Activated CD4-positive, alpha-beta T cell treated with anti-CD3 and anti-CD28 coated beads, Interleukin-2, amount 10 ng/mL, durations not matched to agents 7 days and 5 days (primary cell): ENCODE measurements at places on chromosomes 2 and 18.
A peak's percentile ranks its signal among the peaks of the same experiment; 100 is the strongest.

DNA sequence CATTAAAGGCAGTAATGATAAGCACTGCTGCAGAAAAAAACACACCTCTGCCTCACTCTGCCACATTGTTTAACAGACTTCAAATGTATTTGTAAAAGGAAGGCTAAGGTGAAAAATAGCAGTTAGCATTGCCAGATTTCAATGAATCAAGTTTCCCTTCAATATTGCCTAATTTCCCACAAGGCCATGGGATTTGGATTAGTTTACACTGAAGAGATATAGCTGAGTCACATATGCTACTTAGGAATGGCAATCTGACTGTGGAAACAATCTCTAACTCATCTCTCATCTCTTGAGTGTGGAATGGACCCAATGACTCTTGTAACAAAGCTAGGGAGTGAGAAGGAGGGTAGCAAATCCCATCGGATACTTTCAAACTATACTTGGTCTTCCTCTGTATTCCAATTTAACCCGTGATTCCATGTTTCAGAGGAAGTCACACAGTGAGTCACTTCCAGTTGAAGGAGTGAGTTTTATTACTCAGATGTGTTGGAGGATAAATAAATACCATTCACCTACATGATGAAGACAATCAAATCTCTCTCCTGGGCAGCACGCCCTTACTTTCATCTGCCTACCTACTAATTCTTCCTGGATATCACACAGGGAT, 5.1 kb downstream of the B4GALT6 start:
- no peak for DNase-seq

DNA sequence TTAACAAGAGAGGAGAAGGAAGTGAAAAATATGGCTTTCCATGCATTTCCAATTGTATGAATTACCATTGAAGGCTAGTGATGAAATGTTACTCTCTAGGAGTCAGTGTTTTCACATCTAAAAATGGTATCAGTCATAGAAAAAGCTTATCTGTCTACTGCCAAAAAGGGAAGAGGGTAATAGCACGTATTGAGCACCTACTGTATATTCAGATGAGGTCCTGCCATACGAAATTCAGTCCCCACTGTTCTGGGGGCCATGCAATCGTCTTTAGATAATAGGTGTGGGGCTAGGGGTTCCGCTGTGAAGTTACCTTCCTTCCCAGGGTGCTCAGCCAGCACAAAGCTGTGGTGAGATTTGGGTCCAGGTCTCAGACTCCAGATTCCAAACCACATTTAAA, 14.2 kb upstream of the GRHL1 start:
- no peak for DNase-seq

GRCh38 chr2:29016504-29016903, 35.4 kb downstream of the TOGARAM2 start:
- no peak for DNase-seq

- no peak for DNase-seq
Observed at GRCh38 chr18:79133724-79134123, 64.5 kb downstream of the ATP9B start.

GRCh38 chr2:37631292-37631691, 40.1 kb downstream of the CDC42EP3 start:
- no peak for DNase-seq

- DNase-seq = no peak
Observed at GRCh38 chr2:1406434-1406833, 6.8 kb upstream of the TPO start.

DNA sequence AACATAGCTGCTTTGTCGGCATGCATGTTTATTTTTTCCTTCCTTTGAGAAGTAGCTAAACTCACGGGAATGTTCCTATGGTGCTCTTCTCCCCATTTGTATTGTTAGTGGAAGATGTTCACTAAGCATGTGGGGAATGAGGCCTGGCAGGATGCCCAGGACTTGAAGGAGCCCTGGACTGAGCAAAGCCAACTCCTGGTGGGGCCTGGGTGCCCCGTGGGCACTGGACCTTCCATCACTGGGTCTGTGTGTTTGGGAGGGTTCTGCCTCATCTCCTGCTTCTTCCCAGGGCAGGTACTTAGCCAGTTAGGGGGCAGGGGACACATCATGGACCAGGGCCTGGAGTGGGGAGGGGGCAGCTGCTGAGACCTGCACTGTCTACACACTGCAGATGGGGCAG, 49.3 kb downstream of the ACAA2 start:
- DNase-seq = no peak

GRCh38 chr18:78242806-78243205, 736.8 kb upstream of the SALL3 start:
- no peak for DNase-seq

- DNase-seq = no peak
Observed at GRCh38 chr2:3470856-3471737, 48.2 kb downstream of the ADI1 start.

- DNase-seq = no peak
Observed at GRCh38 chr2:158748926-158749590, 46.1 kb upstream of the DAPL1 start.

- DNase-seq = no peak
Observed at GRCh38 chr2:120942658-120943057, 207.0 kb downstream of the GLI2 start.

DNA sequence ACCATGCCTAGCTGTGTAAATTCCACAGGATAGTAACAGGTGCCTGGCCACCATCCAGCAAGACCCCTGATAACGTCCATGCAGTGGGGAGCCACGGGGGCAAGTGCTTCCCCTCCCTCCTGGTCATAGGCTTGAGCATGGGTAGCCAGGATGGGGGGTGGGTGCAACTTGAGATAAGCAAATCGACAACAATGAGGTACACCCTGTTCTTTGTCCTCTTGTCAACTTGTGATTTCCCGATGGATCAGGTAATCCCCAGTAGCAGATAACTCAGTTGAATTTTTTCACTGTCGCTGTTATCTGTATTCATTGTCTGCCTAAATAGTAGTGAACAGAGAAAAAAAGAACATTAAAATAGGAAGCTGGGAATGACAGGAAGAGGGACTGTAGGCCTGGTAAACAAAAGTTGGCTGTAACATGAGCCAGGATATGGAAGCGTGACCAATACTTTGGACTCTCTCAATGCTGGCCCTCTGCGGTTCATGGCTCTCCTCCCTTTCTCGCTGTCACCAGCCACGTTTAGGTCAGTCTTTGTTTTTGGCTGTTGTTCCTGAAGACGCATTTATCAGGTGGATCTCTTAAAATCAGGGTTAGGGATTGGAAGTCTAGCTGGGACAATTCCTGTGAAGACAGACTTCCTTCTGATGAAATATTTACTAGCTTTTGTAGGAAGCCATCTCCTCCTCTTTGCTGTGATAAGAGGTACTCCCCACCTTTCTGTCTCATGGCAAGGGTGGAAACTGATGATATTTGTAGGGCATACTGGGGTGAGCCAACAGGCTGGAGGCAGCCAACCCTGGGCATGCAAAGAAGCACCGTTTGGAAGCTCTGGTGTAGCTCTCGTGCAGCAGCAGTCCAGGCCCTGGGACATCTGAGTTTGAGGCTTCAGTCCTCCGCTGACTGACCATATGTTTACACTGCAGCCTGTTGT, 42.4 kb downstream of the TCF7L1 start:
- DNase-seq = no peak

- no peak for DNase-seq
Observed at GRCh38 chr2:180706694-180707093, 273.7 kb upstream of the UBE2E3 start.

- no peak for DNase-seq
Observed at GRCh38 chr2:102342888-102343287, 12.7 kb upstream of the IL18R1 start.

GRCh38 chr2:154974041-154974440, 275.5 kb downstream of the KCNJ3 start:
- no peak for DNase-seq

DNA sequence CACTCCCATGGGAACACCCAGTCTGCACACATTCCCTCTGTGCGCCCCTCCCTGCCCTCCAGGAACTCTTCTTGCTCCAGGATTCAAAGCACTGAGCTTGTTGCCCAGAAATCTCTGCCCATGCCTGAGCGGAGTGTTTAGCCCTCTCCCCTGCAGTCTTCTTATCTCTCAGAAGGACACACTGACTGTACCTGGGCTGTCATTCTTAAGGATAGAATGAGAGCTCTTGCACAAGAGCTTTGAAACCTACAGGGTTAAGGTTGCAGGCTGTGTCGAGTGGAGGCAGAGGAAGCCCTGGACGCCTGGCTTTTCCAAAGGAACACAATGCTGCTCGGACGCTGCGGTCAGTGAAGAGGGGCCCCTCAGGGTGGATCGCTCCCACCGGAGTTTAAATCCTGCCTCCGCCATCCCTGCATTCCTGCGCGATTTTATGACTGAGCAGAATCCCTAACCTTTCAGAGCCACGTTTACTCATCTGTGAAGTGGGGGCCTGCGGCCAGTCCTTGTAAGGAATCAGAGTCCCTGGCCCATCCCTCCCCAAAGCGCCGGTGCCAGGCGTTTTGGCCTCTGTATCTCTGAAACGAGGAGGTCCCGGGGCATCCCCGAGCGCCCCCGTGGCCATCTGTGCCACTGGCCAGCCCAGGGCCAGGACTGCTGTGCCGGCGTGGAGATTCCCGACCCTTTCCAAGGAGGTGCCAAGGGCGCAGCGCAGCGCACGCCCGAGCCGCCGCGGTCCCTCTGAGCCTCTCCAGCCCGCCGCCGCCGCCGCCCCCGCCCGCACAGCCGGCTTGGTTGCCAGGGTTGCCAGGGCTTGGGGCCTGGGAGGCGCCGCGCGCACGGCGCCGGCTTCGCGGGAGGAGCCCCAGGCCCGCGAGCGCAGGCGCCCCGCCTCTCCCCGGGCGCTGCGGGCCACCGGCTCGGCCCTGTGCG, 58.9 kb downstream of the FAM168B start:
- no peak for DNase-seq

DNA sequence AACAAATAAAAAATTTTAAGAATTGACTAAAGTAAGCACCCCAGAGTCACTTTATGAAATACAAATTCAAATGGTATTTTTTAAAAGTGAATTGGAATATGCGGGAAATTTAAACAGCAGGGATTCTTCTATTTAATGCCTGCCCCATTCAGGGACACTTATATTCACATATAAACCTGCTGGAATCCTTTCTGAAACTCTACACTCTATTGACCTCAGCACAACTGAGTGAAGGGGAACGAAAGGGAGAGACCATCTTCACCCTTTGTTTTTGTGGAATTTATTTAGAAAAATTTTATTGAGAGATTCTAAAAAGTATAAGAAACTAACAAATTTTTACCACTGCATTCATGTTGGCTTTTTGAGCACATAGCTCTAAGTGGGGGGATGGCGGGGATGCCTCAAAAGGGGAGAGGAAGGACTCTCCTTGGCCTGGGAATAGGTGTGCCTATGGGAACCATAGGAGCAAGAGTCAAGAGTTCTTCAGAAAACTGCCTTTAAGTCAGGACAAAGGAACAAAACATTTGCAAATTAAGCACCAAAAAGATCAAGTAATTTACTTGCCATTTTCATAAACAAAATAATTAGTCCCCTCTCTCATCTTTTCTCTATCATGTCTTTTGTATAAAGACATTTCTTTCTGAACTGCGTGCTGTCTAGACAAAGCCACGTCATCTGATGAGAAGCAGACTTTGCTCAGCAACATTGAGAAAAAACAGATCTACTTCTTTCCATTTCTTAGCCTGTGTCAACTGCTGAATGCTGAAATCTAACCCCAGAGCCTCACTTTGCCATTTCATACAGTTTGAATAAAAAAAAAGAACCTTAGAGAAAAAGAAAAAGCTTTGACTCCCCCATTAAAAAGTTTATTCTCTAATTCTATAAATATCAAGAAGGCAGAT, 21.6 kb upstream of the FLACC1 start:
- DNase-seq = no peak

- DNase-seq = no peak
Observed at GRCh38 chr2:68832233-68832869, 38.8 kb downstream of the BMP10 start.

DNA sequence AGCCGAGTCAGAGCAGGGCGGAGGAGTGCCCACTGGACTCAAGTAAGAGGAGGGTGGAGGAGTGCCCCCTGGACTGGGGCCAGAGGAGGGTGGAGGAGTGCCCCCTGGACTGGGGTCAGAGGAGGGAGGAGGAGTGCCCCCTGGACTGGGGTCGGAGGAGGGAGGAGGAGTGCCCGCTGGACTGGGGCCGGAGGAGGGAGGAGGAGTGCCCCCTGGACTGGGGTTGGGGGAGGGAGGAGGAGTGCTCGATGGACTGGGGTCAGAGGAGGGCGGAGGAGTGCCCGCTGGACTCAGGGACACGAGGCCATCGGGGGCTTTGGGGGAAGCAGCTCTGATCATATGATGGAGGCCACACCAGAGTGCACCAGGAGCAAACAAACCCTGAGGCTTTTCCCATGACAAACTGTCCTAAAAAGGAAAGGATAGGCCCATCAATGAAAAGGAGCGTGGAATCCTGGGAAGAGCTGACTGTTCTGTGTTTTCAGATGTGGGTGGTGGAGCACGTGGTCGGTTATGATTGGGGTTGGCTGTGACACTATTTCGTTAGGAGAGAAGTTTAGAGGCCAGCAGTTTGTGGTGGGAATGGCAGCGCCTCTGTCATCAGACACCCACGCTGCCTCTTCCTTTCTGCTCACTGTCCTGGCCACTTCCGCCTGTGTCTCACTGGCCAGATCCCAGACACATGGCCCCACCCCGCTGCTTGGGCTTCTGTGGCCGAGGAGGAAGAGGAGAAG, 24.5 kb upstream of the HPCAL1 start:
- DNase-seq = no peak

GRCh38 chr2:153823880-153824279, 47.8 kb upstream of the GALNT13 start:
- DNase-seq = no peak

GRCh38 chr2:206084870-206085741, 868 bp downstream of the INO80D start:
- DNase-seq = peak; percentile 50

DNA sequence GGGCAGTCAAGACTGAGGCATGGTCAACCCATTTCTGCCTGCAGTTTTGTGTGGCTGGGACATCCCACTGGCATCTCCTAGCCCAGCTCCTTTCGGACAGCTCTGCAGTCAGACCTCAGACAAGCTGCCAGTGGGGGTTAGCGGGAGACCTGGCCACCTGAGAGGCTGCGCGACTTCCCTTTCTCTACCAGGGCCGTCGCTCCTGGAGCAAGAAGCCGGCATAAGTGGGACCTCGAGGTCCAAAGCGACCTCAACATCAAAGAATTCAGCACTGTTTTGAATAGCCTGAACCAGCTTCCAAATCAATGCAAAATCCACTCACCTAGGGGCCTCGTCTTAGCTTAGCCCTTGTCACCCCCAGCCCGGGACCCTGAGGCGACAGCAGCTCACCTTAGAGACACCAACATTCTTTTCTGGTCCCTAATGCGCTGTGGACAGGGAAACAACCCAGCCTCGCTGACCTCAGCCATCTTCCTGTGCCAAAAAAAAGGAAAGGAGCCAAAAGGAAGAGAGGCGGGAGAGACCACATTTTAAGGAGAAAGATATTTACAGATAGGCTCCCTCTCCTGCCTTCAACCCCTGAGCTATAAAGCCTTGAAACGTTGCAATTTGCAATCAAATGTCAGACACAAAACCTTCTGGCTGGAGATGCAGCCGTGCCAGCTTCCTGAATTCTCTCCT, 81.2 kb downstream of the GFPT1 start:
- DNase-seq = no peak

- DNase-seq = peak; percentile 43
Observed at GRCh38 chr2:60735496-60736250, 20.4 kb upstream of the PAPOLG start.
